RPMI7951 (cell line): ENCODE measurements at places on chromosomes 12 and 14.

DNA sequence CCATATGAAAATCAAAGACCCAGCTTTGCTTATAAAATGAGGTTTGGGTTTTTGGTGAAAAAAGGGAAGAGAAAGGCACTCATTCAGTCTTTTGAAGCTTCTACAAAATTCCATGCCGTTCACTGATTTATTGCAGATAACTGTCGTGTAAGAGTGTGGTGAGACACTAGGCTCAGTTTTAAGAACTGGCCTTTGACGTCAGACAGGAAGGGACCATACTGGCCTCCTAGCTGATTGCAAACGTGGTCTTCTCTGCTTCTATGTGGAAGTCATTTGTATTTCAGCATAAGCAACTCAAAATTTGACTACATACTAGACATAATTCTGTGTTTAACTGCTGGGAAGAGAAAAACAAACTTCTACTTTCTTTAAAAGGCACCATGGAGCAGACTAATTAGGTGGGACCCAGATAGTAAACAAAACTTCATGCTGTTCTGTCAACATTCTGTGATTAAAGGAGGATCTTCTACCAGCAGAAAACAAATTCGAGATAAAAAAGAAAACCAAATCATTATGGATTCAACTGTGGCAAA lies 168.7 kb downstream of the TTC7B start:
- DNase-seq: no peak

GRCh38 chr14:87745507-87746118 lies 247.4 kb downstream of the GALC start:
- DNase-seq: no peak

GRCh38 chr12:64610079-64610659 lies at the start of gene RASSF3:
TSS of gene RASSF3 (plus strand) at chr12:64610495. CDS start at chr12:64610633, 138 bp downstream.
- DNase-seq: peak; percentile 73

DNA sequence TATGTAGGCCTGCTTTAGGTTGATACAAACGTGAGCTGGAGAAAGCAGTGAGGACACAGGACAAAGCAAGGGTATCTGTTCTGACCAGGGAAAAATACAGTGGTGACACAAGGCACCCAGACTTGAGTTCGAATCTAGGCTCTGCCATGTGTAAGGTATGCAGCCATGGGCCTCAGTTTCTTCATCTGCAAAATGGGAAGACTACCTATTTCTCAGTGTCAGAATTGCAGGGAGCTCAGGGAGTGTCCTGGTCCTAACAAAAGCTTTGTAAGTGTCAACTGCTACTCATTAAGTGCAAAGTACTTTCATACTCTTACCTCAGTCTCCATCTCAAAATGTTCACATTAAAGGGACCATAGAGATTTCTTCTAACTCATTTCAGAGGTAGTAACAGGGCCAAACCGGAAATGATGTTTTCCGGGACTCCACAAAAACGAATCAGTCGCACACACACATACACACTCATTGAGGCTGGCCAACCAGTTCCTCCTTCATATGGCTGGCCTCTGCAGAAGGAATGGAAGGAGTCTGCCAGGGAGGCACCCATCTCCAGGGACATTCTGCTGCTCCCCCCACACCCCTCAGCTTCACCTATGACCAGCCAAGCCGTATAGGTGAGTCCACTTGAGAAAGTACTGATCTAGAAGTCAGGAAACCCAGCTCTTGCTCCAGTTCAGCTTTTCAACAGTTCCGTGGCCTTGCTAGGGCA lies 7.8 kb downstream of the CTDSP2 start:
- no peak for DNase-seq

DNA sequence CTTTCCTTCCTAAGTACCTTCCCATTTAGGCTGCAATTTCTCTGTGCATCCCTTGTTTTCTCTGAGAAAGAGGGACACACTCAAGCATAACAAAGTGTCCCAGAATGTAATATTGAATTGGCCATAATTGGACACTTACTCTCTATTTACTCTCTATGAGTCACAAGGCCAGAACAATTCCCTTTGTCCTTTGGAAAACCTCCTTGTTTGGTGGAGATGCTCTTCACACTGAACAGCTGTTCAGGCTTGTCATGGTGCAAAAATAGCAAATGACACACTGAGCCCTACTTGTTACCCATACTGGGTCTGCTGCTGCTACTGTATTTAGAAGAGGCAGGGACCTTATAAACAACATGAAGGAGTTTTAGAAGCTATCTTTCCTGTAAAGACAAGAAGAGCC lies 1590.5 kb upstream of the TMEM132C start:
- DNase-seq: peak; percentile 30

DNA sequence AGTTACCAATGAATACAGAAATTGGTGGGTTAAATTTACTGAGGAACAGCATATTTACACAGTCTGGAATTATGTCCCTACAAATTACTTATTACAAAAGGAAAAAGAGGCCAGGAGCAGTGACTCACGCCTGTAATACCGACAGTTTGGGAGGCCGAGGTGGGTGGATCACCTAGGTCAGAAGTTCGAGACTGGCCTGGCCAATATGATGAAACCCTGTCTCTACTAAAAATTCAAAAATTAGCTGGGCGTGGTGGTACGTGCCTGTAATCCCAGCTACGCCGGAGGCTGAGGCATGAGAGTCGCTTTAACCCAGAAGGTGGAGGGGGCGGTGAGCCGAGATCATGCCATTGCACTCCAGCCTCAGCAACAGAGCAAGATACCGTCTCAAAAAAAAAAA lies 52.6 kb downstream of the HECTD1 start:
- DNase-seq: no peak

GRCh38 chr14:31059152-31059924 lies 33.2 kb upstream of the STRN3 start:
- DNase-seq: peak; percentile 49

DNA sequence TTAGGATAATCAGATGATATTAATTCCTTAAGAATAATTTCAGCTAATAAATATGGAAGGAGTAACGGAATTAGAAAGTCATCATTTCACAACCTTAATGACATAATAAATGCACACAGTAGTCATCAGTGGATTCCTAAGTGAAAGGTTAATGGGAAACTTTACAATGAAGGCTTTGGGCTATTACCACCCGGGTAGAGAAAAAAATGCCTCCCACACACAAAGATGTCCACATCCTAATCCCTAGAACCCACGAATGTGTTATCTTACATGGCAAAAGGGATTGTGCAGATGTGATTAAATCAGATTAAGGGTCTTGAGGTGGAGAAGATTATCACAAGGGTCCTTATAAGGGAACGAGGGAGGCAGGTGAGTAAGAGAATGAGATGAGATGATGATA lies 5.6 kb downstream of the TMED10 start:
- DNase-seq: no peak

GRCh38 chr12:114998750-114999128 lies 314.8 kb upstream of the TBX3 start:
- DNase-seq: no peak

- no peak for DNase-seq
These were observed 57.0 kb upstream of the NID2 start for GRCh38 chr14:52125885-52126284.

- no peak for DNase-seq
These were observed 1.2 kb upstream of the ALG10 start for GRCh38 chr12:34021071-34021470.

- no peak for DNase-seq
These were observed 15.2 kb upstream of the LRP1-AS start for GRCh38 chr12:57162553-57163125.

DNA sequence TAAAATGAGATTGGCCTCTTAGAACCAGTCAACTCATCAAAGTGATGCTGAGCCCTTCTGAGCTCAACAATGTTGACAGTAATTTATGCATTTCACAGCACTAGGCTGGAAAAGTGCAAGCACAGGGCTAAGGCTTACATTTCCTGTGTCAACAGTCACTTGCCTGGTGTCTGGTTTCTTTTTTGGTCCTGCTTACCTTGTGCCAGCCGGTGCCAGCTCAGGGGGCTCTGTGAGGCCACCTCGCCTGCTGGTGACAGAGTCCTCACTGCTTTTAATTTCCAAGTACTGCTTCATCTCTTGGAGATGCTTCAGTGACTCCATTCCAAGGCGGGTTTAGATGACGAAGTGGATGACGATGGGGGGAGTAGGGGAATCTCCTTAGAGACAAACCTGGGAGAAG lies 53.1 kb upstream of the KCNA1 start:
- no peak for DNase-seq

GRCh38 chr14:75307700-75308379 lies 29.2 kb downstream of the FOS start:
- peak; percentile 66 for DNase-seq

DNA sequence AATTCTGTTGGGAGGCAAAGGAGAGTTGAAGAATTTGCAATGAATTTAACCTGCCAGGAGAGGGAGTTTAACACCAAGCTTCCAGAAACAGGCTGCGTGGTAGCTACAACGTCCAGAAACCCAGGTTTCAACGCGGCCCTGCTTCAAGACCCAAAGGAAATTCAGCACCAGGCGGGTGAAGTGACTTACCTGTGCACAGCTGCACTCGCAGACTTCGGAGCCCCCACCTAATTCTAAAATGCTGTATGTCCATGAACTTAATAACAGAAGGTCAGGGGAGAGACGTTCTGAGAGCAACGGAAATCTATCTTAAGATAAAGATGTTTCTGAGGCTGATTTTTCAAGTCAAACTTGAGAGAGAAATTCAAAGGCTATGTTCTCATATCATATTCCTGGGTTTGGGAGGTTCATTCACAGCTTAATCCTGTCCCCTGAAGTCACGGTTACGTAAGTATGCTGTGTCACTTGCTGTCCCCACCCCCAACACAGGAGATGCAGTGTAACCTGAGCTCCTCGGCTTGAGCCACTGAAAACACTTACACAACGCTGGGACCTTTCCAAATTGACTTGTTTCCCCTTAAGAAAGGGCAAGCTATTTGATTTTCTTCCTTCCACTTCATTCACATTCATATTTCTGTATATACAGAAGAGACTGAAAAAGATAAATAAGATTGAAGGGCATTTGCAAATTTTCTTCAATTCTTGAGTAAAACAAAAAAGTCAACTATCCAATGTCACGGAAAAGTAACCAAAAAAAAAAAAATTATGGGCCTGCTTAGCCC lies 22.7 kb downstream of the CLIP1 start:
- DNase-seq: peak; percentile 78

- DNase-seq: no peak
These were observed 6.3 kb downstream of the MGAT4C start for GRCh38 chr12:86249851-86250250.

- no peak for DNase-seq
These were observed 506 bp upstream of the OR10P1 start for GRCh38 chr12:55636116-55636655.

GRCh38 chr14:64126548-64126947 lies 167.6 kb downstream of the ESR2 start:
- no peak for DNase-seq

DNA sequence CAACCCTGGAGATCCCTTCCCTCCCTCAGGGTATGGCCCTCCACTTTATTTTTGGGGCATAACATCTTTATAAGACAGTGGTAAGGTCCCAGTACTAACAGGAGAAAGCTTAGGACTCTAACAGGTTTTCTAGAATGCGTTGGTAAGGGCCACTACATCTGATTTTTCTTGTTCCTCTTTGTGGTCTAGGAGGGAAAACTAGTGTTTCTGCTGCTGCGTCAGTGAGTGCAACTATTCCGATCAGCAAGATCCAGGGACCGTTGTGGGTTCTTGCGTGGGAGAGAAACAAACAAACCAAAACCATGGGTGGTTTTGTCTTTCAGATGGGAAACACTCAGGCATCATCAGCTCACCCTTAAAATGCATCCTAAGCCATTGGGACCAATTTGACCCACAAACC lies 123.6 kb upstream of the SLC16A7 start:
- DNase-seq: no peak

DNA sequence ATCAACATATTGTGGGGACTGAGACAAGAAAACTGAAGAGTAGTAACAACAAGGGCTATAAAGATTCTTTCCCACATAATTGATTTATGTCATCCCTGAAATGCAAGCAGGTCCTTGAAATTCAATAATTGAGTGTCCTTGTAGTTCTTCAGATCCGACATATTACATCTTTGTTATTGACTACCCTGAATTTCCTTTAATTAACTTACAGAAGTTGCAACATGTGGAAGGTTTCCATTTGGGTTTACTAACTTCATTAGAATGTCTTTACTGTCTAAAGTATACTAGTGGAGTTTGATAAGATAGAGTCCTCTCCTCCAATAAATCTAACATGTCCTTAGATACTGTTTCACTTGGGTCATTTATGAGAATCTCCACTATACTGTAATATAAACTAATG lies 951.8 kb downstream of the SLC6A15 start:
- DNase-seq: no peak

- no peak for DNase-seq
These were observed 6.1 kb downstream of the CFAP73 start for GRCh38 chr12:113155646-113156045.

DNA sequence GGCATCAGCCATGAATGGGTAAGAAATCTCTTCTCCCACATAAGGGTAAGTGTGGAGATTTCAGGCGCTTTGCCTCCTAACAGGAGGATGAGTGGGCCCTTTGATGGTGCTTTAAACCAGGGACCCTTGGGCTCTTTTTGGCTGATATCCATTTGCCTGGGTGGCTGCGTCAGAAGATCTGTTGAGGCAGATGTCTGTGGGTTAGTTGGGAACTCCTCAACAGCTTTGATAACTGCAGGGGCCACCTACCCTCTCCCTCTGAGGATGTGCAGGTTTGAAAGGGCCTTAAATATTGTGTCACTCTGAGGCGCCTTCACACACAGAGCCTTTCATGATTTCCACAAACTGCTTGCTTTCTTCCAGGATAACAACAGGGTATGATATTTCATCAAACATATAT lies 210.7 kb downstream of the PPM1H start:
- DNase-seq: no peak

- no peak for DNase-seq
These were observed 10.5 kb upstream of the NUAK1 start for GRCh38 chr12:106149096-106149784.

- no peak for DNase-seq
These were observed 17.2 kb upstream of the CCER1 start for GRCh38 chr12:90972226-90972625.

DNA sequence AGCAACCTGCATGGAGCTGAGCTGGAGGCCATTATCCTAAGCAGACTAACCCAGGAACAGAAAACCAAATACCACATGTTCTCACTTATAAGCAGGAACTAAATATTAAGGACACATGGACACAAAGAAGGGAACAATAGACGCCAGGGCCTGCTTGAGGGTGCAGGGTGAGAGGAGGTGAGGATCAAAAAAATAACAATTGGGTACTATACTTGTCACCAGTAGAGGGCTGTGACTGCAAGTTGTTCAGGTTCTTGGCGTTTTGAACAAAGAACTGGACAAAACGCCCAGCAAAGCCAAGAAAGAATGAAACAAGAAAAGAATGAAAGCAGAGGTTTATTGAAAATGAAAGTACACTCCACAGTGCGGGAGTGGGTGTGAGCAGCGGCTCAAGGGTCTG lies 208.5 kb upstream of the NEDD1 start:
- peak; percentile 52 for DNase-seq

GRCh38 chr14:105195522-105196264 lies 14.6 kb upstream of the NUDT14 start:
- no peak for DNase-seq

- DNase-seq: no peak
These were observed 3.7 kb upstream of the USP15 start for GRCh38 chr12:62256408-62257096.

- no peak for DNase-seq
These were observed 40.3 kb downstream of the NOPCHAP1 start for GRCh38 chr12:105026411-105026810.

GRCh38 chr14:80049055-80049454 lies 162.2 kb downstream of the DIO2 start:
- no peak for DNase-seq
